ENCODE measurements at places on chromosomes 5 and 9.

DNA sequence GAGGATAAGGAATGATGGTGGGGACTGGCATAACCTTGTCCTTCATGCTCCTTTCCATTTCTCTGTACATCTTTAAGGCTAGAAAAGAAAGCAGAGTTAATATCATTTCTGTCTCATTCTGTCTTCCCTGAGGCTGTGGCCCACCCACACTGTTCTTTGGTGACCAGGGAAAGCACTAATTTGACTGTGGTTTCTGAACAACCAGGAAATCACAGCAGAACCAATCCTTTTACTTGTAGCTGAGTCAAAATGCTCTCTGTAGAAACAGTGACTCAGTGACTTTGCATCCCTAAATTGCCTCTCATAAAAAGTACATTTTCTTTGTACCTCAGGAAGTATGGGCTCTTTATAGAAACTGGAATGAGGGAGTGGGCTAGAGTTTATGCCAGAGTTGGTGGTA, 28.1 kb downstream of the IL33 start:
- DNase-seq: no peak

GRCh38 chr9:129173296-129174101, 4.6 kb downstream of the IER5L start:
- no peak for DNase-seq

- DNase-seq: no peak
These were observed 10.0 kb downstream of the ZSWIM6 start for GRCh38 chr5:61342071-61342501.

- no peak for DNase-seq
These were observed 36.4 kb downstream of the ATPSCKMT start for GRCh38 chr5:10213316-10213715.

- DNase-seq: no peak
These were observed 37.6 kb upstream of the SETD9 start for GRCh38 chr5:56871777-56872176.

DNA sequence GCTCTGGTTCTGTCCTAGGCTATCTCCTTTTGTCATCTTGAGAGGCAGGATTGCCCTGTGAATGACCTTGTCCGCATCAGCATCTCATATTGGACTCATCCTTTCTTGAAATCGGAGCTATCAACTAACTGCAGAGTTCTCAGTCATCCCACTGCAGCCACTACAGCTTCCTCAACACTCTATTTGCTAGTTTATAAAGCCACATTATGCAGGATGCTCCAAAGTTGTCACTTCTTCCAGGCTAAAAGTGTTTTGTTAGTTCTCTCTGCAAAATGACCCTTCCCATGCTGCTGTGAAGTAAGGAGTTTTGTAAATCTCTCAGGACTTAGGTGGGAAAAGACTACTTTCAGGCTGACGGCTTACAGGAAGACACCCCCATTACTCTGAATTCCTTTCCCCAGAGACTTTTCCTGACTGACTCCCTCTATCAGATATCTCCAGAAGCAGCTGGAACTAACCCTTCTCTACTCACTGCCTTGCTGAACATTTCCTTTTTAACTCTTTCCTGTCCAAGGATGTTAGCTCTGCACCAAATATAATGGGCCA, 257.6 kb downstream of the NFIB start:
- no peak for DNase-seq

Data from stimulated activated CD4-positive, alpha-beta T cell treated with anti-CD3 and anti-CD28 coated beads, Interleukin-4, amount 100 ng/mL, for 24 hours (primary cell).